ENCODE measurements at places on chromosomes 16 and 17.

DNA sequence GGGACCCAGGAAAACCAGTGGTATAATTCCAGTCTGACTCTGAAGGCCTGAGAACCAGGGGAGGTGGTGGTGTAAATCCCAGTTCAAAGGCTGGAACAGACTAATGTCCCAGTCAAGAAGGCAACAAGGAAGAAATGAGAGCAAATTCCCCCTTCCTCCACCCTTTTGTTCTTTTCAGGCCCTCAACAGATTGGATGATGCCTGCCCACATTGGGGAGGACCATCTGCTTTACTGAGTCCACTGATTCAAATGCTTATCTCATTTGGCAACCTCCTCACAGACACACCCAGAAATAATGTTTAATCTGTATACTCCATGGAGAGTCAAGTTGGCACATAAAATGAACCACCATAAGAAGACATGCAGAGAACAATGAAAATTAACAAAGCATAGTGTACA, 61.9 kb upstream of the CRYM start:
- no peak for DNase-seq

DNA sequence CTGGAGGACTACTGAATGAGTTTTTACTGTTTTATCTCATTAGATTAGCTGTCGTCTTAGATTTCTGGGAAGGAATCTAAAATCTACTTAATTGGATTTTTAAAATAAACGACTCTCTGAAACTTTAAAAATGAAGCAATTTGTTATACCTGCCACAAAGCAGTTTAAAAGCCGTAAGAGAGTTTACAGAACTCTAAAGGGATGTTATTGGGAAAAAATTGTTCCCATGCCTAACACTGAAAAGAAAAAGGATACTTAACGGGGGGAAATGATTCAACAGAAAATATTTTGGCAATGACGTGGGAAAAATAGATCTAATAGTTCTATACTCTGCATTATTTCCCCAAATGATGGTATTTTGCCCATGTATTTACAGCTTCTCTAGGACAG, 27.0 kb downstream of the ARHGAP17 start:
- DNase-seq, result no peak

DNA sequence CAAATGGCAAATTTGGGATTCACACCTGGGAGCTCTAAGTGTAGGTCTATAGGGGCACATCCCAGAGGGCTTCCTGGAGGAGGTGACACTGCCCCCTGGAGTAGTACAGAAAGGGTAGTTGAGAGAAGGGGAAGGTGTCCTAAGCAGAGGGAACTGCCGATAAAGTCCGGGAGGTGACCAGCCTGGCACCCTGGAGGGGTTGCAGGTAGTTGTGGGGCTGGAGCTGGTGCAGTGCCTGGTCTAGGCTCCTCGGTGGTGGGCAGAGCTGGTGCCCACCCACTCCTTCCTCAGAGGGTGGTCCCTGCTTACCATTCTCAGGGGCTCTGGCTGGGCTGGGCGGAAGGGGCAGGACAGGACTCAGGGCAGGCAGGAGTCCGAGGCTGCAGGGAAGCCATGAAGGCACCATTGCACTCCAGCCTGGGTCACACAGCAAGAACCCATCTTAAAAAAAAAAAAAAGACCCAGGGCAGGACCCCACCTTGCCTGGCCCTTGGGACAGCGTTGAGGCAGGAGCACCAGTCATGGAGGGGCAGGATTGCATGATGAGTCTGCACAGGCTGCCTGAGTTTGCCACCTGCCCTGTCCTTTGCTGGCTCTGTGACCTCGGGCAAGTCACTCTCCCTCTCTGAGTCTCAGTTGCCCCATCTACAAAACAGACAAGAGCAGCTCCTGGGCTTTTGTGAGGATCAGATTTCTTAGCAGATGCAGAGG, 43.8 kb downstream of the LAT start:
- DNase-seq, result no peak

- no peak for DNase-seq
These were observed 645.3 kb downstream of the WWOX start for GRCh38 chr16:78744796-78745107.

- no peak for DNase-seq
These were observed 53.5 kb downstream of the STX8 start for GRCh38 chr17:9522074-9522473.

- DNase-seq, result no peak
These were observed 161.0 kb downstream of the FTO start for GRCh38 chr16:53864819-53865493.

DNA sequence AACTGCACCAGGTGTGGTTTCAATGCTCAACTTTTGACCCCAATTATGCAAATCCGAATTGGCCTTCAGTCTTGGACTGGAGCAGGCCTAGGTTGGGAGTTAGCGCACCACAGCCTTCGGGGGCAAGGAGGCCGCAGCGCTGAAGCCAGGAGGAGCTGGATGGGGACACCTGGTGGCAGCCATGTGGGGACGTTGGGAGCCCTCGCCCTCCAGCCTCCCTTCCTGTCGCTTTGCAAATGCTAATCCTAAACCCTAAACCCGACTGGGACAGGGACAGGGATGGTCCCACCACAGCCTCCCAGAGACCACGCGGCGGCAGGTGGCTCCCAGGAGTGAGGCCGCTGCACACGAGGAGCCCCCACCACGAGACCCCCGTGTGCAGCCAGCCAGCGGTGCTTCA, 58.7 kb downstream of the KLHDC4 start:
- DNase-seq, result no peak

DNA sequence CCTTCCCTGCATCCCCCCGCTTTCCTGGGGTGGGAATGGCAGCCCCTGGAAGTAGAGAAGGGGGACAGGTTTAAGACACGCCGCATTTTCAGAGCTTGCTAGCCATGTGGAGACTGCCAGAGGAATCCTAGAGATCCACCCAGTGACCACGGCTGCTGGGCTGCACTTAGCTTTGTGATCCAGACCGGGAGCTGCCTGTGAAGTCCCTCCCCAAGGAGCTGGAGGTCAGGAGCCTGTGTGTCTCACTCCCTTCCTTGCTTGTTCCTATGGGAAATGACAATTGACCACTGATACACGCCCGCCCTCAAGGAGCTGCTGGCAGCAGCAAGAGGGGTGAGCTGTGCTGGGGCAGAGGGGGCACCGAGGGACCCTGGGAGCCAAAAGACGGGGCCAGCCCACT, 73.7 kb downstream of the SREBF1 start:
- DNase-seq, result no peak

DNA sequence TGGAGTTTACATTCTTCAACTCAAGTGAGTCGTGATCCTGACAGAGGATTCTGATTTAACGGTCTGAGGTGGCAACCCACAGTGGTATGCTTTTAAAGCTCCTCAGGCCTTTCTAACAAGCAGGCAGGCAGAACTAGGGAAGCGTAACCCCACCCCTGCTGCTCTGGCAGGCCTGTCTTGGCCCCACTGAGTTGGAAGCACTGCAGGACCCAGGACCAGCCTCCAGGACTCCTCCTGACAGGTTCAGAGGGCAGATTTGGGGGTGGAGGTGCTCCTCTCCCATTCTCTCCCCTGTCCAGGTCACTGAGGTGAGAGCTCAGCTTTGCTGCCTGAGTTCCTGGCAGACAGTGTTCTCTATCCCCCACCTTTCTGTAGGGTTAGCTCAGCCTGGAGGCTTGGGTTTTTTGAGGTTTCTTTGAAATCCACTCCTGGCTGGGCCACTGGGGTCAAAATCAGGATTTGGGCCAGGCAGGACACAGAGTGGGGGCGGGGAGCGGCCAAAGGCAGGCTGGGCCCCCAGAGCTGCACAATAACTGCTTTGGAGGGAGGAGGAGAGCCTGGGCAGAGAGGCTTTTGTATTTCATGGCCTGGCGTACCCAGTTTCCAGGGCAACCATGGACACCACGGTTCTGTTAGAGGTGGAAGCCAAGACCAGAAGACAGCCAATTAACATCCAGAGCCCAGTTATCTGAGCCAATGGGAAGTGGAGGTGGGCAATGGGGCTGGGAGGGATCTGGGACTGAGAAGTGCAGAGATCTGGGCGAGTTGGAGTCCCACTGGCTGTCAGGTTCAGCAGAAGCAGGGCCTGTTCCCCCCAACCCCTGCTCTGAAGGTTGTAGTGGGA, 9.5 kb downstream of the MRPL27 start:
- DNase-seq, result no peak

DNA sequence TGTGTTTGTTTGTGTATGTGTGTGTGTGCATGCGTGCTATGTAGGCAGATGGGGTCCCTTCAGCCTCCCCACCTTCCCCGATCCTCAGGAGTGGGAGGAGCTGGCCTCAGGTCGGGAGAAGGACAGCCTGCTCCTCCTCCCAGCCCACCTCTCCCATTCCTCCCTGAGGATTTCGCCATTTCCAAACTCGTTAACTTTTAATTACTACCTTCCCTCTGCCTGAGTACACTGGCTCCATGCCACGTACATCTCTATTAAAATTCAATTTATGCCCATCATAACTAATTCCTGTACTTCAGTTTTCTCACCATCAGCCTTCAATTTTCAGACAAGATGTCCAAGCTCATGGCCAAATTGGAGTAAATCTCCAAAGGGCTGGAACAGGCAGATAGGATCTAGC, 148.6 kb downstream of the SDK2 start:
- DNase-seq, result no peak

GRCh38 chr17:82567286-82567685, 47.8 kb downstream of the FOXK2 start:
- no peak for DNase-seq

GRCh38 chr16:75732871-75733270, 6.6 kb upstream of the CPHXL start:
- no peak for DNase-seq

DNA sequence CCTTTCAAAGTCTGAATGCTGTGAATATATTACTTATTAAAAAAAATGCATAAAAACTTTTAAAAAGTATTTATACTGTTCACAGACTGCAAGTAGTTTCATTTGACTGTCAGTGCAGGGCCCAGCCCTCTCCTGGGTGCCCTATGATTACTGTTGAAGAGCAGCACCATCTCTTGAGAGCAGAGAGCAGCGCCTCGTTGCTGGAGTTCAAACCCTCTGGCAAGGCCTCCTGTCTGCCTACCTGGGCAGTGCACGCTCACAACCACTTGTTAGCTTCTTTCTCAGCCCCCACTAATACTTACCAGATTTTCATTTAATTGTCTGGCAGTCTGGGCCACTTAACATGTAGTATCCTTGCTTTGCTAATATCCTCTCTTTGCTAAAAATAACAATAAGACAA, 233.4 kb downstream of the PHKB start:
- no peak for DNase-seq

GRCh38 chr17:49110509-49110908, 22.1 kb upstream of the B4GALNT2 start:
- DNase-seq, result no peak

GRCh38 chr17:43027091-43028032, 2.3 kb downstream of the RND2 start:
- DNase-seq, result no peak

DNA sequence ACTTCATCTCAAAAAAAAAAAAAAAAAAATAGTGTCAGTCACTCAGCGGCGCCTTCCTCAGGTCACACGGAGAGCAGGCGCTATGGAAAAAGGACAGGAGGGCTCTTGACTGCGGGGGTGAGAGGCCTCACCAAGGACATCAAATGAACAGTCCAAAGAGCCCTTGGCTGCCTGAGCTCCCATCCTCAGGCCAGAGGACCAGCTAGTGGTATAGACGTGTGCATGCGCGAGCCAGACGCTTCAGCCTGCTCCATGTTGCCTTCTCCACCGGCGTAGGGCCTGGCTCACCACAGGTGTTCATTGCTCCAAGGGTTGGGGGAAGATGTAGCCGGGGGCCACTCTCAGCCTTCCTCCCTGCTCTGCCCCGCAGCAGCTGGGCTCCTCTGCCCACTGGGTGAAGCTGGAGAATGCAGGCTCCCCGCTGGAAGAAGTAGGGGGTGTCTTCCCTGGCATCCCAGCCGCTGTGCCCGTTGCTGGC, 65.8 kb upstream of the PLCG2 start:
- DNase-seq, result no peak

DNA sequence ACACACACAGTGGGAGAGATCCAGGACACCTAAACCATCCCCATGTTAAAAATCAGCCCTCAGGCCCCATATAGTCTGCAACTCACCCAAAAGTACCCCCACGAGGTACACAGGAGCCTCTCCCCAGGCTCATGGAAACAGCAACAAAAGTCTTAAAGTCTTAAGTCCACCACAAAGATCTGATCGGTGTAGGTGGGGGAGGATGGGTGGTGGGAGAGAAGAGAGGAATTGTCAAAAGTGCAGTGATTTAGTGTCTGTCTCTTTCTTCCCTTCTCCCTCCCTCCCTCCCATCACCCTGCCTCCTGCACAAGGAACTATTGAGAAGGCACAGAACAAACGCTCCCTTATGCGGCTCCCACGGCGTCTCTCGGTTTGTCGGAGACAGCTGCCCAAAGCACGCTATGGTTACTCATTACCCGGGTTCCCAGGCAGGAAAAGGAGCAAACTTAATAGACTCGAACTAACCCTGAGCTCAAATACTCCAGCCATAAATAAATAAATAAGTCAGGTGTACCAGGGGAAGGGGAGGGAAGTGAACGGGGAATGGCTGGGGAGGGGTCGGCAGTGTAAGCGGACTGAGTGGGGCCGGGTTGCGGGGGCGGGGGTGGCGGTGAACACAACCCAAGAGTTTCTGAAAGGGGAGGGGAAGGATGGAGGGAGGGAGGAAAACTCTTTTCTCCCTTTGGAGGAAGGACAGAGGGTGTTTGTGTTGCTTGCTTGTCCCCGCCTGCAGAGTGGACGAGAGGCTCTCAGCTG, 477.4 kb downstream of the SLC39A11 start:
- DNase-seq, result no peak
